ENCODE measurements at places on chromosomes 12 and 14. TPM values are rescaled to one million over a fixed set of nuclear protein-coding genes. Genes with fewer than 3 reads are reported as not detected.

GRCh38 chr14:70917633-70918032 lies 10.4 kb downstream of the PCNX1 start:
- H3K27ac ChIP-seq, result no peak overlapping the region
- no peak for DNase-seq
- peaks cover 70% of the 10 kb centered on the region for H3K4me1 ChIP-seq
- H3K4me3 ChIP-seq, result no peak overlapping the region
- H3K27me3 ChIP-seq, result no peaks in the 10 kb centered on the region
- H3K36me3 ChIP-seq, result peaks cover 26% of the 10 kb centered on the region

DNA sequence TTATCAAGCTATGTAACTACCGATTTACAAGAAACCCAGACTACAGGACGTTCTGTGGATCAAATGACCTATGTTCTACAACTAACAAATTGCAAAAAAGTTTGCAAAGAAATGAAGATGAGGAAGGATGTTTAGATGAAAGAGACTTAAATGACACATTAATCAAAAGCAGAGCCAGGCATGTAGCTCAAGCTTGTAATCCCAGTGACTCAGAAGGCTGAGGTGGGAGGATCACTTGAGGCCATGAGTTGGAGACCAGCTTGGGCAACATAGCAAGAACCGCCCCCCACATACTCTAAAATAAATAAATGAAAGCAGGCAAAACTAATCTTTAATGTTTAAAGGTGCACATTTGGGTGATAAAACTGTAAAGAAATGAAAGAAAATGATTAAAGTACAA lies 331.9 kb downstream of the BTG1 start:
- H3K4me1 ChIP-seq, result peaks cover 19% of the 10 kb centered on the region
- no peak overlapping the region for H3K4me3 ChIP-seq
- H3K27me3 ChIP-seq, result no peaks in the 10 kb centered on the region
- no peak for DNase-seq

The POTEM gene
- not detected for total RNA-seq

DNA sequence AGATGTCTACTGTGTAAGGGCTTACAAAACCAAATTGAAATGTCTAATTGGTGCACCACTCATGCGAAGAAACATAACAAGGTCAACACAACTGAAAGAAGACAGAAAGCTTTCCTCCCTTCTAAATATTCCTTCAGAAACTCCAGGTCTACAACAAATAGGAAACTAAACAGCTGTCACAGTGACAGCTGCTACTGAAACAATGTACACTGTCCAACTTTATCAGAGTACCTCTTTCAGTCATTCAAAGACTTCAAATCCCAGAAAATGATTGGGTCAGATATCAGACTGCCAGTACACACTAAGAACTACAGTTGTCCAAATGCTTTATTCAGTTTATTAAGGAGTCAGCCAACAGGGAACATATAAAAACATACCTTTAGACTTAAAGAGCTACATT lies 35.2 kb downstream of the CEP128 start:
- no peaks in the 10 kb centered on the region for H3K27me3 ChIP-seq
- H3K4me3 ChIP-seq, result no peak overlapping the region

The ACVR1B gene
- 9.9 TPM for total RNA-seq

GRCh38 chr12:107091381-107091780 lies 2.0 kb downstream of the CRY1 start:
- H3K4me3 ChIP-seq, result no peak overlapping the region
- no peak overlapping the region for H3K27ac ChIP-seq
- peaks cover 23% of the 10 kb centered on the region for H3K36me3 ChIP-seq
- no peak for DNase-seq
- H3K27me3 ChIP-seq, result no peaks in the 10 kb centered on the region
- peaks cover 14% of the 10 kb centered on the region for H3K4me1 ChIP-seq

GRCh38 chr14:78319406-78319805 lies 149.2 kb downstream of the NRXN3 start:
- no peak overlapping the region for H3K27ac ChIP-seq
- no peaks in the 10 kb centered on the region for H3K36me3 ChIP-seq
- peaks cover 33% of the 10 kb centered on the region for H3K27me3 ChIP-seq
- H3K4me1 ChIP-seq, result no peaks in the 10 kb centered on the region

The GPR162 gene
- total RNA-seq, result 0.76 TPM
